ENCODE measurements at places on chromosomes 1 and 21.

DNA sequence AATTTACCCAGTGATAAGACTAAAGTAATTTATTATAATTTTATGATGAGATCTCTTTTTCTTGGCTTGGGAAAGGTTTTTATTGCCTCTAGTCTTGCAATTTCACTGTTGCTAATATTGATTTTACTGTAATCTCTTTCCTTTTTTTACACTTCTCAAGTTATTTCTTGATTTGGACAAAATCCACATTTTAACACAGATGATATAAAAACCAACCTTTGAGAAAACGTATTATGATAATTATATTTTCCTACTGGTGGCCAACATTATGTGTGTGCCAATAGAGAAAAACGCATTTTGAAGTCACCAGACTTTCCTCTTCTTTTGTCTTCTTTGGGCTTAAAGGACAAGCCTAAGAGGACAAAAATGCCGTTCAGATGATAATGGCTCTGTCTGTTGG is 314.9 kb downstream of the PRDM2 start:
- DNase-seq = no peak

DNA sequence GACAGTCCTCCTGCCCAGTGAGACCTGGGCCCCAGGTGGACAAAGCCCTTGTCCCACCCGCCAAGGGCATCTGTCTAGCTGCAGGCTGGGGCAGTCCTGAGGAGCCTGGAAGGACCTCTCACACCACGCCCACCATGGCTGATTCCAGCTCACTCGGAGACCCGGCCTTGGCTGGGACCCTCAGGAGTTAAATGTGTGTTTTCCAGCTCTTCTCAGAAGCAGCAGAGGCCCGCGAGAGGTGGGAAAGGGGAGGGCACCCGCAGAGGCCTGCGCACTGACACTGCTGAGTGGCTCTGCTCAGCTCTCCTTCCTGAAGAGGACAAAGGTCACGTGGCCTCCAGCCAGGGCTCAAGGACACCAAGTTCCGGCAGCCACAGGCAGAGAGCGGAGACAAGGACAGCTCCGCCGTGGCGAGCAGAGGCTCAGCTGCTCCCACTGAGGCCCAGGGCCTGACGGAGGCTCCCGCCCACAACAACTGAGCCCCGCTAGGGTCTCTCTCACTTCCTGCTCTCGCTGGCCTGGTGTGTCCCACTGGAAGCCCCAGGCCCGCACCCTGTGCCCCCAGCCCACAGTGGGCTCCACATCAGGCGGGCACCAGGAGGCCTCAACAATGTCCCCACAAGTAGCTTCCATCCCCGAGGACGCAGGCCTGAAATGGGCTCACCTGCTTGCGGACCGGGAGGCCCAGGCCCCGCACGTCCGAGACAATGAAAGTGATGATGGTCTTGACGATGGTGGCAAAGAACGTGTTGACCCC is 16.9 kb downstream of the SLC19A1 start:
- DNase-seq = no peak

GRCh38 chr1:240413732-240414131 is 198.2 kb downstream of the GREM2 start:
- DNase-seq = no peak

DNA sequence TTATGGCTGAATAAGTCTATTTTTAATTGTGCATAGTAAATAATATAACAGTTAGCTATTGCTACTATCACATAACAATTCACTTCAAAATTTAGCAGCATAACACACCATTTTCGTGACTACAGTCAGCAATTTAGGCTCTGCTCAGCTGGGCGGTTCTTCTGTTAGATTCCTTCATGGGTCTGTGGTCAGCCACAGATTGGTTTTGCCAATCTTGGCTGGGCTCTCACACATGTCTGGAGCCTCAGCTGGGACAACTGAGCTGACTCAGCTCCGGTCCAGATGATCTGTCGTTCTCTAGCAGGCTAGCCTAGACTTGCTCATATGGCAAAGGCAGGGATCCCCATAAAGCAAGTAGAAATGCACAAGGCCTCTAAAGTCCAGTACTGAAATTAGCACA is 15.1 kb upstream of the CDC42BPA start:
- DNase-seq = no peak

- no peak for DNase-seq
Measured at GRCh38 chr1:212606395-212607205, 2.0 kb upstream of the ATF3 start.

- DNase-seq = no peak
Measured at GRCh38 chr1:92447033-92447681, 39.6 kb downstream of the GFI1 start.

DNA sequence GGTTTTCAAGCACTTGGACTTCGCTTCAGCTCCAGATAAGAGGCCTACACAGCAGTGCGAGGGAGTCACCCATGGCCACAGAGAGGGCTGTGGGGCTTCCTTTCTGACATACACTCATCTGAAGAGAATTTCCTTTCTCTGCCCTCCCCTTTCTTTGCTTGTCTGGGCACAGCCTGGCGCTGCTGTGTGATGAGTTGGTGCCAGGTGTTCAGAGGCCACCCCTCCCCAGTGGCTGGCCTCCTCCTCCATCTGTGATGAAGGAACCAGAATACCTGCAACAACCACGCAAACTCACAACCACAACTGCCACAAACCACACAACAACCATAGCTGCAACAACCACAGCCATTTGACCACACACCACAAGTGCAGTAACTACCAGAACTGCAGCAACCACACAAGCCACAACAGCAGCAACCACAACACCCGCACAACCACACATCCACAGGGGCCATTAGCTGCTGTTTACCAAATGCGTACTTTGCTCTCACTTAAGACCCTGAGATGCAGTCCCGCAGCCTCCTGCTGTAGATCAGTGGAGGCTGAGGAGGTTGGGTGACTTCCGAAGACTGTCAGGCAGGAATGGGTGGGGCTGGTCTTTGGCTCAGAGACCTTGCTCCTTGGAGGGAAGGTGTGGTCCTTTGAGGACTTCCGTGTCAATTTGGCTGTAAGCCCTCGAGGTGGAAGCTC is 71.1 kb downstream of the IER5 start:
- DNase-seq = no peak

- DNase-seq = no peak
Measured at GRCh38 chr1:234216116-234216703, 157.0 kb upstream of the COA6 start.

- no peak for DNase-seq
Measured at GRCh38 chr1:4778056-4778455, 123.6 kb downstream of the AJAP1 start.

All from iPS DF 19.7 (cell line).